ENCODE measurements at places on chromosomes 1 and 21. TPM values are rescaled to one million over a fixed set of nuclear protein-coding genes. Genes with fewer than 3 reads are reported as not detected.
A peak's percentile ranks its signal among the peaks of the same experiment; 100 is the strongest.

GRCh38 chr1:17629460-17629859 lies 90.0 kb downstream of the ARHGEF10L start:
- no peak for DNase-seq

DNA sequence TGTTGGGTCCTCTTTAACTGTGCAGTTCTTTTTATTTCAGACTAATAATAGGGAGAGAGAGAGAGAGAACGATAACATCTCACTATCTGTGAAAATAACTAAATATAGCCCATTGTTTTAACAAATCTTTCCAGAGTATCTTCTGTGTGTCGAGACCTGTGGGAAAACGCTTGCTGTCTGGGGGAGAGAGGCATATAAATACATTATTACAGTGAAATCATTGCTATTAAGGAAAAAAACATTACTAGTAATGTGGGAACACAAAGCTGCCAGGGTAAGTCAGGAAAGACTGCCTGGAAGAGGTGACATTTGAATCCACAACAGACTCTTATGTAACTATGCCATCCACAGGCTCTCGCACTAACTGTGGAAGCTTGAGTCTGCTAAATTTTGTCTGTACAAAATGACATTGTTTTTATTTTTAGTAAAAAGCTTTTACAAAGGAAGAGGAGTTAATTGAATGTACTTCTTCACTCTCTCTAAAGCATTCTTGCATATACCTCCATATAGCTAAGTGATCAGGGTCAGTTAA lies 59.8 kb upstream of the PGD start:
- DNase-seq, result no peak

DNA sequence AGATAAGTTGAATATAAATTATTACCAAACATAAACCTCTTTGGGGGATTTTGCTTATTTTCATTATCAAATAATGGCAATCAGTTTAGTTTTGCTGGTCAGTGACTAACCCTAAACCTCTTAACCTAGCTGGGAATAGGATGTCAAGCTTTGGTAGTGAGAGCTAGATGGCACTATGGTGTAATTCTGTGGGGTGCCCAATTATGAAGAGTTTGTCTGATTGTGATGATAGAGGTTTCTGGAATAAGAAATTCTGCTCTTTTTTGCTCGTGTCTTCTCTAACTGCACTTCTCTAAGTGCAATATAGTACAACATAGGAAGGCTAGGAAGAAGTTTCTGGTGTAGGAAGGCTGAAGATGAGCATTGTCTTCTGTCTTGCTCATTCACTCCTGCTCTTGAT lies 59.8 kb downstream of the XCL1 start:
- no peak for DNase-seq

- DNase-seq, result peak; percentile 45
Observed at GRCh38 chr1:230002164-230002803, 64.8 kb upstream of the GALNT2 start.

- no peak for DNase-seq
Observed at GRCh38 chr1:231185391-231185790, 23.5 kb downstream of the TRIM67 start.

DNA sequence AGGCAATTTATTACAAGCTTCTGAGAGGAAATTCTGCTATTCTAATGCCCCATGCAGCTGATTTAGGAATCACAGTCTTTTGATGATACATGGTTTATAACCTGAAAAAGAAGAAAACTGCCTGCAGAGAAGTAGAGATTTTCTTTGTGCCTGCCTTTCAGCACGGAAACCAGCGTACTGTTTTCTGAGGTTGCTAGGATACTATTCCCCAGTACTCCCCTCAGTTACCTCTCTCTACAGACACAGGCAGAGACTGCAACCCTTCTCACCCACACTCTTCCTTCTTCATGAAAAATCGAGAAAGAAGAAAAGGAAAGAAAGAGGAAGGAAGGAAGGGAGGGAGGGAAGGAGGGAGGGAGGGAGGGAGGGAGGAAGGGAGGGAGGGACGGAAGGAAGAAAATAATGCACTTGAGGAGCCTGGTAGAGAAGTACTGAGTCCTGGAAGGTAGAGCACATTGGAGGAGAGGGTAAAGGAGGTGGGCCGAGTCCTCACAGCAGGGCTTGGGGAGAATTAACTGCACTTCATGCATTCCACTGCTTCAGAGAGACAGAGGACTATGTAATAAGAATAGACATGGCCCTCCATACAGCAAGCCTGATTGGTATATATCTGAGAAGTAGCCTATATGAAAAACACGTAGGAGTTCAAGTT lies 21.9 kb downstream of the RGS2 start:
- DNase-seq, result peak; percentile 13

DNA sequence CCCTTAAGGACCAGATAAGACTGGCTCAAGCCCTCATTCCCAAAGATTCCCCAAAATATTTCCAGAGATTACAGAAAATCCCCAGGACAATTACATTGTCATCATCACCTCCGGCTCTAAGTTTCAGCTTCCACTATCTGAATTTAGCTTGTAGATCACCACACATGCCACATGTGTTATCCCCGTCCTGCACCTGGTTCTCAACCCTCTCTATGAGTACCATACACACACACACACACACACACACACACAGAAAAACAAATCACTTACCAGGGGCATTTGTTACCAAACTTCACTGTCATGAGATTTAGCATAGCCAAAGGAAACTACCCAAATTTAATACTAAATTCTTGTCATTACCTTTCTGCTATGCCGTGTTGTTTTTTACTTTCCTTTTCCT lies 15.4 kb upstream of the TSPAN1 start:
- no peak for DNase-seq

DNA sequence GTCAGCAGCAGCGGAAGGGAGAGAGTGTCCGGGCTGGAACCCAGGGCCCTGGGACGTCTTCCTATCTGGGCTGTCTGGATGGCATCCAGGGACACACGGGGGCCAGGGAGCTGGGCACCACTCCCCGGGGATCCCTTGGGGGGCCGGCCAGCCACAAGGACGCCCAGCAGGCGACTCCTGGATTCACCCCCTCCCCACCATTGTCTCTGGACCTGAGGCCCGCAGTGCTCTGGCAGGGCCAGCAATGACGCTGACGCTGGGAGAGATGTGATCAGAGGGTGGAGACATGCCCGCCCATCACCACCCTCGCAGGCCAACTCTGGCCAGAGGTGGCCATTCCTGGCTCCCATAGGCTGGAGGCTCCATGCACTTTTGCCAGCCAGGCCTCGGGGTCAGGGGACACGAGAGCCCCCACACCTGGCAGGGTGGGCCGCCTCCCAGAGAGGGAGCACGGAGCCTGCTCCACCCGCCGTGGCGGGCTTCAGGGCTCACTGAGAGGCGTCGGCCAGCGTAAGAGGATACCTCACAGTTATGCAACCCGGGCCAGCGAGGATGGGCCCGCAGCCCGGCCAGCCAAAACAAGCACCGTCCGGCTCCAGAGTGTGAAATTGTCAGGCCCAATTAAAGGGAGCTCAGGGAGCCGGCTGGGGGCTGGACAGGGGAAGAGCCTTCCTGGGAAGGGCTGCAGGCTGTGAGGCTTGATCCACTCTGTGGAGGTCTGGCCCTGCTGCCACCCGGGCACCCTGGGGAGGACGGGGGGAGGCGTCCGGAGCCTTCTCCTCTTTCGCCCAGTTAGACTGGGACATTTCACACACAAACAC lies 10.3 kb downstream of the ACTRT2 start:
- peak; percentile 23 for DNase-seq

GRCh38 chr1:193701759-193702158 lies 515.3 kb upstream of the B3GALT2 start:
- no peak for DNase-seq

RHD gene
- 0.30 TPM for polyA plus RNA-seq

UTS2 gene
- not detected for polyA plus RNA-seq

A3GALT2 gene
- not detected for polyA plus RNA-seq

CADM3 gene
- 0.92 TPM for polyA plus RNA-seq

GFI1 gene
- polyA plus RNA-seq, result 0.28 TPM
